ENCODE measurements at places on chromosomes 2 and 18. TPM values are rescaled to one million over a fixed set of nuclear protein-coding genes. Genes with fewer than 3 reads are reported as not detected.

SLC5A7 gene
- not detected for total RNA-seq

CRYBA2 gene
- total RNA-seq = not detected

- no peak for DNase-seq
Observed at GRCh38 chr2:96291751-96292150, 13.6 kb downstream of the SNRNP200 start.

- peak; percentile 52 for DNase-seq
Observed at GRCh38 chr18:58590839-58591238, 38.1 kb downstream of the ALPK2 start.

DNA sequence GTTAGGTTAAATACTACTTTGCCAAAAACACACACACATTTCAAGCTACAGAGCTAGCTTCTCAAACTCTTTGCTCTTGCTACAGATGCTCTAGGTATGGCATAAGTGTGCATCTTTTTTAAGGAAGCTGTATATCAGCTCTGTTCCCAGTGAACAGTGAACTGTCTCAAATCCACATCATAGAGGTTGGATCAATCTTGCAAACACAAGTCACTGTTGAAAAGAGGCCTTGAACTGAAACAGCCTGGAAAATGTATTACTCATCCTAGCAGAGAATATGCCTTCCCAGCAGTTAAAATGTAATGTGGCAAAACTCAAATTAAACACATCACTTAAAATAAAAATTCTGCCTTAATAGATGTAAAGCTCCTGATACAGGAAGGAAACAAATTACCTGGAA lies 151.8 kb downstream of the WDPCP start:
- no peak for DNase-seq

Measured in osteoblast (primary cell).